ENCODE measurements at places on chromosomes 6 and 20.
A peak's percentile ranks its signal among the peaks of the same experiment; 100 is the strongest.

GRCh38 chr6:167803816-167804215 is 22.9 kb upstream of the AFDN start:
- DNase-seq: no peak

DNA sequence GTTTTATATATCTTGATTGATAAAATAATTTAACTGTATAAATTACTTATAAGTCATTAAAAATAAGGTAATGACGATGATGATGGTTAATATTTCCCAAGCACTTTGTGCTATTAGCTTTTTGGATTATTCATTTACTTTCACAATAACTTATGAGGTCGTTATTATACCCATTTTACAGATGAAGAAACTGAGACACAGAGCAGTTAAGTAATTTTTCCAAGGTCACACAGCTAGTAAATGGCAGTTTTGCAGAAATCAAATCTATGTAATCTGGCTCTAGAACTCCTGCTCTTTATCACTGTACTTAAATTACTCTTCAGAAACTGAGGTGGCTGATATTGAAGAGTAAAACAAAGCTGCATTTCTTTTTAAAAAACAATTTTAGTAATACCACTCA is 18.2 kb downstream of the NOL7 start:
- no peak for DNase-seq

DNA sequence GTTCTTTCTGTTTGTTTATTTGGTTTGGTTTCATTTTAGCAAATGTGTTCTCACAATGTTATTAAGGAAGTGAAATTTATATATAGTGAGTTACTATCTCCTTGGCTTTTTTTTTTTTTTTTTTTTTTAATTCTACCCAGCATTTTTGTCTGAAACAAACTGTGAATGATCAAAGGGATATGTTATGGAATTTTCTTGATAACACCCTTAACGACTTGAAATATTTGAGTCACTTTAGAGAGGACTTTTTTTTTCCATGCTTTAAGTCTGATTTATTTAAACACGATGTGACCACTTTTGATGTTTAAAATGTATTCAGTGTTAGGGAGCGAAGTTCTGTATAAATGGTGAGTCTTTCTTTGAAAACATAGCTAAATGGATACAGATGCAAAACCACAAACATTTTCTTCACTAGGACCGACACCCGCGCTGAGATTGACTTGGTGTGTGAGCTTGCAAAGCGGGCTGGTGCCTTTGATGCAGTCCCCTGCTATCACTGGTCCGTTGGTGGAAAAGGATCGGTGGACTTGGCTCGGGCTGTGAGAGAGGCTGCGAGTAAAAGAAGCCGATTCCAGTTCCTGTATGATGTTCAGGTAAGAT is 149.7 kb downstream of the MTHFD1L start:
- no peak for DNase-seq

GRCh38 chr6:154500769-154501577 is 9.5 kb downstream of the CNKSR3 start:
- DNase-seq: no peak

GRCh38 chr20:12294678-12295077 is 377.0 kb downstream of the BTBD3 start:
- DNase-seq: no peak

DNA sequence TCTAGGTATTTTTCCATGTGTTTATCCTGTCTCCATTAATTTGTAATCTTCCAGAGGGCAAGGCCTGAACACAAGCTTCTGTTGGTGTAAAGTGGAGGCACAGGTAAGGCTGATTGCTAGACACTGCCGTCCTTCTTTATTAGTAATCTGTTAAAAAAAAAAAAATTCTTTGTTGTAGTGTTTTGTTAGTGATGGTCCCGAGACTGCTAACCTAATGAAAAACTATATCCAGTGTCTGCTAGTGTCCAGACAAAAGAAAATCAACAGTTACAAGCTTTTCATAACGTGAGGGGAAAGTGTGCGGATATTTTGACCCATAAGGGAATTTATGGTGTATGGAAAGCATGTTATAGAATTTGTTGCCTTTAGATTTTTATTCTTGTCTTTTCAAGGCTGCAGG is 4.2 kb upstream of the HIVEP1 start:
- no peak for DNase-seq

DNA sequence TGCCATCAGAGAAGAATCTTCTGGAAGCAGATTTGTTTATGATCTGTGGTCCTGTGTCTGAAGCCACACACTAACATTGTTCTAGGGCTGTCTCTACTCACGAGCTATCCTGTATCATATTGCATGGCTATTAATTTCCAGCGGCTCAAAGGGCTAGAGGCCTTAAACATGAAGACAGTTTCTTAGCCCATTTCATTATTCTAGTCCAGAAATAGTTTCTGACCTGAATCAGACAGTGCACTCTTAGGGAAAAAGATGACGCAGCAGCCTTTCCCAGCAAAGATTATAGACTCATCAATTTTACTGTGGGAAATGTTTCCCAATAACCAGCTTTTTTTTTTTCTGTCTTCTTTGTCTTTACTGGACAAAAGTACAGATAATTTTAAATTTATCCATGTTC is 105.3 kb upstream of the SUPT3H start:
- DNase-seq: no peak

DNA sequence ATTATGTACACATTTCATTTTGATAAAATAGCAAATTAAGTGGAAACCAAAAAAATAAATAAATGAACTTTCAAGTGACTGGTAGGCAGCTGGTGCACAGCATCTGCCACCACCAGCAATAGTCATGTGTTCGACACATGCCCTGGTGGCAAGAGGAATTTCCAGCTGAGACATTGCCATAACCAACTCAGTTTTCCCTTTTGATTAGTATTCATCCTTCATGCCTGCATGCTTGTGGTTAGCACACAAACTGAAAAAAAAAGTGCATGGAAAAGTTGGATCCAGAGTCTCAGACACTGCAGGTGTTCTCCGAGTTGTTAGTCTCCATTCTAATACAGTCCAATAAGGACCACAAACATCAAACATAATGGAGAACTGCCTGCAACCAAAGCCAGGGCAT is 156.0 kb upstream of the SOX4 start:
- no peak for DNase-seq

GRCh38 chr6:624979-625378 is 31.9 kb downstream of the HUS1B start:
- DNase-seq: no peak

DNA sequence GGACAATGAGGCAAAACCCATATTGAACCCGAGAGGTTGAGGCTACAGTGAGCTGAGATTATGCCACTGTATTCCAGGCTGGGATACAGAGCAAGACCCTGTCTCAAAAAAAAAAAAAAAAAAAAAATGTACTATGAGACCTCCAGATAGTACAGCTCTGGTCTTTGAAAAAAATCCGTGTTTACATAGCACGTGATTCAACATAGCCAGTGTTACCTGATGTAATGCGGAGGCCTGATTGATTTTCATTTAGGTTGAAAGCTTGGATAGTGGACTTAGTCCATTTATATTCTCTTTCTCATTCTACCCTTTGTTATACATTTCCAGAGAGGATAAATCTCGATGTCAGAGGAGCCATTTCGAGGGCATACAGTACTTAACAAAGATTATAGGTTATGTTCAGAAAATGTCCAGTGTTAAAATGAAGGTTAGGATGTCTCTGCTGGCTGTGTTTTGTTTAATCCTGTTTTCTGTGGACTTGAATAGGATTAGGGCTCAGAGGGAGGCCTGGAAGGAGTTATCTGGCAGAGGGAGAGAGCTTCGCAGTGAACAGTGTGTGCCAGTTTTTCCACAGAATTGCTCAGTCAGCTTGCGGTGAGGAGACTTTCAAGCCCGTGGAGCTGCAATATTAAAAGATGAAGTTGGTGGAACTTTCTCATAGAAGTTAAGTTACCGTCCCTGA is 33.9 kb upstream of the BCLAF1 start:
- no peak for DNase-seq

DNA sequence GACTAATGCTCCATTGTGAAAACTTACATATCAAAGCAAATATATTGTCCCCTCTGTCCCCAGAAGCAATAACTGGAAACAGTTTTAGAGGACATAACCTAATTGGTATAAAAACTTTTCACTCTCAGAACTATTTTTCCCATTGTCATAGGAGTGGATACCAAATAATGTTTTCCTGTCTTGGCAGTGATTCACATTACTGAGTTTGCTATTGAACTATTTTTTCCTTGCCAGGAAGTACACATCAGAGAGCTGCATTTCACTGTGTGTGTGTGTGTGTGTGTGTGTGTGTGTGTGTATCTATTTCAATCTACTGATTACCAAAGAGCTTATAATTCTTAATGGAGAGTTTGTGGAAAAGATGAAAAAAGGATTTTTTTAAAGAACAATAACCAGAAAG is 45.4 kb downstream of the AKAP12 start:
- no peak for DNase-seq

GRCh38 chr6:107753778-107754177 is 70.3 kb downstream of the SCML4 start:
- DNase-seq: no peak

DNA sequence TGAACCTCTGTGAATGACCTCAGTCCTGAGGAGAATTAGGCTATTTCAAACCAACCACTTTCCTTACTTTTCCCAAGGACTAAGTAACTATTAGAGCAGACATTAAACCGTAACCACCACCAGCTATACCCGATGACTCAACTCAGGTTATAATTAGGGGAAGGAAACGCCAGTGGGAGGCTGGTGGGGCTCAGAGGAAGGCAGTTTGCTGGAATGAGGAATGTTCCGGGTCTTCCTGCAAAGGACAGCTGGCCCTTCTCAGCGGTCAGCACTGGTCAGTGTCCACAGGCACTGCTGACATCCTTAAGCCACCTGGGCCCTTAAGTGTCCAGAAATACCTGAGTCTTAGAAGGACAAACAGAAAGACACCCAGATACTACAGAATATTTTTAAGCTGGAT is 515.2 kb downstream of the MAFB start:
- DNase-seq: no peak

- no peak for DNase-seq
These were observed 16.3 kb downstream of the SIRT5 start for GRCh38 chr6:13590574-13591153.

GRCh38 chr20:38726804-38727606 is 2.7 kb downstream of the SLC32A1 start:
- peak; percentile 57 for DNase-seq

DNA sequence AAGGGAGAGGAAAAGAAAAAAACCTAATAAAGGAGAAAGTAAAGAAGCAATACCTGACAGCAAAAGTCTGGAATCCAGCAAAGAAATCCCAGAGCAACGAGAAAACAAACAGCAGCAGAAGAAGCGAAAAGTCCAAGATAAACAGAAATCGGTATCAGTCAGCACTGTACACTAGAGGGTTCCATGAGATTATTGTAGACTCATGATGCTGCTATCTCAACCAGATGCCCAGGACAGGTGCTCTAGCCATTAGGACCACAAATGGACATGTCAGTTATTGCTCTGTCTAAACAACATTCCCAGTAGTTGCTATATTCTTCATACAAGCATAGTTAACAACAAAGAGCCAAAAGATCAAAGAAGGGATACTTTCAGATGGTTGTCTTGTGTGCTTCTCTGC is 70.8 kb upstream of the RNF146 start:
- no peak for DNase-seq

DNA sequence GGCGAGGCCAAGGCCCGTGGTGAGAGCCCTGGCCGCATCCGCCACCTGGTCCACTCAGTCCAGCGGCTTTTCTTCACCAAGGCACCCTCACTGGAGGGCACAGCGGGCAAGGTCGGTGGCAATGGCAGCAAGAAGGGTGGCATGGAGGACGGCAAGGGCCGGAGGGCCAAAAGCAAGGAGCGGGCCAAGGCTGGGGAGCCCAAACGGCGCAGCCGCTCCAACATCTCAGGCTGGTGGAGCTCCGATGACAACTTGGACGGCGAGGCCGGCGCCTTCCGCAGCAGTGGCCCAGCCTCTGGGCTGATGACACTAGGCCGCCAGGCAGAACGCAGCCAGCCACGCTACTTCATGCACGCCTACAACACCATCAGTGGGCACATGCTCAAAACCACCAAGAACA is 109.2 kb upstream of the MYL9 start:
- no peak for DNase-seq

GRCh38 chr20:4014031-4014474 is 1.3 kb downstream of the RNF24 start:
- no peak for DNase-seq

GRCh38 chr6:144660561-144661115 is 375.5 kb downstream of the UTRN start:
- DNase-seq: no peak

GRCh38 chr6:166737261-166737660 is 110.2 kb upstream of the RPS6KA2 start:
- no peak for DNase-seq
